ENCODE measurements at places on chromosomes 1 and 21. TPM values are rescaled to one million over a fixed set of nuclear protein-coding genes. Genes with fewer than 3 reads are reported as not detected.

DNA sequence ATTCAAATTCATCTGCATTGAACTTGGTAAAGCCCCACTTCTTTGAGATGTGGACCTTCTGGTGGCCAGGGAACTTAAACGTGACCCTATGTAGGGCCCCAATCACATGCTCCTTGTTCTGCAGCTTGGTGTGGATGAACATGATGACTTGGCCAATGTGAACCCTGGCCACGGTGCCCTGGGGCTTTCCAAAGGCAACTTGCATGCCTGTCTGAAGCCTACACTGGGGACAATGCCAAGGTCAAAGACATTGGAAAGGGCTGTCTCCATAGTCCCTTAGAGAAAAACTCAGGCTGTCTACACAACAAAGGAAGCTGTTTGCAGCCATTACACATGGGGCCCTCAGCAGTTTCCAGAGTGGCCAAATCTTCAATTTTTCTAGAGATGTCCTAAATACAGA, 8.9 kb upstream of the VPS13D start:
- DNase-seq, result no peak

SH3BGRL3 gene
- 94.3 TPM for total RNA-seq

DNA sequence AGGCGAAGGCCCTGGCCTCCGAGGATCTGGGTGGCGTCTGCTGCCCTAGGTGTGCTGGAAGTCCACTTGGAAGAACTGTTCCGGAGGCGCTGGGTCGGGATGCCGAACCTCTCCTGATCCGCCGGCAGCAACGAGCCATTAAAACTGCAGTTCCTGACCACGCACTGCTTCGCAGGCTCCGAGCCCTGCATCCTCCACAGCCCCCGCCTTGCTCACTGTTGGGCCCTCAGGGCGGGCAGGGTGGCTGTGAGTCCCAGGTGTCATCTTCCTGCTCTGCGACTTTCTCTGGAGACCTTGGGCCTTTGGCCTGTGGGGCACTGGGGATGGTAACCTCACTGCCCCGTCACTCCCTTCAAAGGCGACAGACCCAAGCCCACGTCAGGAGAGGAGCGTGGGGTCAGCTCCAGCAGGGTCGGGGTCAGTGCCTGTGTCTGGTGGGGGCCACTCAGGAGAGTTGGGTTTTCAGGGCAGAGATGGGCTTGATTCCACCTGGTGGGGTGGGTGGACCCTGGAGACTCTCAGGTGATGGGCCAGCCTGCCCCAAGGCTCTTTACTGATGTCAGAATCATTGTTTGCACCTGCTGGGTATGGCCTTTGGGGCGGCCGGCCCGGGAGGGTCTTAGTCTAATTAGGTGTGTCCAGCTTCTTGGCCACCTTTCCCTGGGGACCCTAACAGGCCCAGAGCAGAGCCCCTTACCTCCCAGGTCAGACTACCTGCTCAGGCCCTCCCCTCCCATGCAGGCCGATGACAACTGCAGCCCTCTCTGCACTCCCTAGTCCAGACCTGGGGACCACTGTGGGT, 3.1 kb downstream of the PRXL2B start:
- peak; percentile 55 for DNase-seq

DNA sequence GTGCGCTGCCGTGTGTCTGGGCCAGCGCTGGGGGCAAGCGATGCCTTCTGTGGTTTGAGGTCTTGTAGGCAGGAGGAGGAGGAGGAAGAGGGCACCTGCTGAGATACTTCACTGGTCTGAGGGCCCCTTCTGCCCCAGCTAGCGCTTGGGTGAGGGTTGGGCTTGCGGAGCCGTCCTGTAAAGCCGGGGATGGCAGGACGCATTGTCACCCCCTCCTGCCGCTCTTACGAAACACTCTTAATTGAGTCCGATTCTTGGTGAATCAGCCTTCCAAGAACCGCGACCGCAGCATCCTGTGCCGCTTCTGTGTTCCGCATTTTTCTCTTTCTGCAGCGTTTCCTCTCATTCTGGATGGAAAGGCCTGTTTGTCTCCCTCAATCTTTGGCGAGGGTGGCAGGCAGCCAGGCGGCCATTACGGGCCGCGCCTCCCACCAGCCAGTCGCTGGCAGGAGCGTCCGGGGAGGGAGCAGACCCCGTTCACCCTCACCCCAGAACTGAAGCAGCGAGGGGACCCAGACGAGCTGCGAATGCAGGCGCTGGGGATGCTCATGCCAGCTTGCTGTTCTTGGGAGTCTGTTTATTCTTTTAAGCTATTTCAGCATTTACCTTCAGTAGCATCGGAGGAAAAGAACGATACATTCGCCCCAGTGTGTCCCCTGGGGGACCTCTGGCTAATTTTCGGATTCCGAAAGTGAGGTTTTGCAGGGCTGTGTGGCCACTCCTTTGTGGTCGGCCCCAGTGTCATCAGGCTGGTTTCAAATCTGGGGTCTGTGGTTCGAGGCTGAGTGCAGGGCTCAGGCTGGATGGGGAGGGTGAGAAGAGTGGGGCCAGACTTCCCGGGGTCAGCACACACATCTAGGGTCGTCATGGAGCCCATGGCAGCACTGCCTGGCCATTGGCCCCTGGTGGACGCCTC, 62.7 kb downstream of the SKI start:
- peak; percentile 94 for DNase-seq

- DNase-seq, result no peak
These were observed 6.0 kb downstream of the TXNIP start for GRCh38 chr1:145990249-145990855.

FHAD1 gene
- not detected for total RNA-seq

DNA sequence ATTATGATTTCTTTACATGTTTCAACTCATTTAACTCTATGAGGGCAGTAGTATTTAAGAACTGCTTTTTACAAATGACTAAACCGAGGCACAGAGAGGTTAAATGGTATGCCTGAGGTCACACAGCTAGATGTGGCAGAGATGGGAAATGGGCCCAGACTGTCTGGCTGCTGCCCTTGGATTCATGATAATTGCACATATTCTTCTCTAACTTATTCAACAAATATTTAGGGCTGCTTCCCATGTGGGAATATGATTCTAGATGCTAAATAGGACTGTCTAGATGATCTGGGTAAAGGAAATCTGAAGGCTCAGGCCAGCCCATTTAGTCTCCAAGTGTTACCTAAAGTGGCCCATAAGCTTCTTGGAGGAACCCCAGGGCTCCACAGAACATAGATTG, 26.2 kb downstream of the C8A start:
- no peak for DNase-seq

- DNase-seq, result no peak
These were observed 12.5 kb upstream of the ATF3 start for GRCh38 chr1:212595787-212596714.

GJA8 gene
- total RNA-seq, result not detected

DNA sequence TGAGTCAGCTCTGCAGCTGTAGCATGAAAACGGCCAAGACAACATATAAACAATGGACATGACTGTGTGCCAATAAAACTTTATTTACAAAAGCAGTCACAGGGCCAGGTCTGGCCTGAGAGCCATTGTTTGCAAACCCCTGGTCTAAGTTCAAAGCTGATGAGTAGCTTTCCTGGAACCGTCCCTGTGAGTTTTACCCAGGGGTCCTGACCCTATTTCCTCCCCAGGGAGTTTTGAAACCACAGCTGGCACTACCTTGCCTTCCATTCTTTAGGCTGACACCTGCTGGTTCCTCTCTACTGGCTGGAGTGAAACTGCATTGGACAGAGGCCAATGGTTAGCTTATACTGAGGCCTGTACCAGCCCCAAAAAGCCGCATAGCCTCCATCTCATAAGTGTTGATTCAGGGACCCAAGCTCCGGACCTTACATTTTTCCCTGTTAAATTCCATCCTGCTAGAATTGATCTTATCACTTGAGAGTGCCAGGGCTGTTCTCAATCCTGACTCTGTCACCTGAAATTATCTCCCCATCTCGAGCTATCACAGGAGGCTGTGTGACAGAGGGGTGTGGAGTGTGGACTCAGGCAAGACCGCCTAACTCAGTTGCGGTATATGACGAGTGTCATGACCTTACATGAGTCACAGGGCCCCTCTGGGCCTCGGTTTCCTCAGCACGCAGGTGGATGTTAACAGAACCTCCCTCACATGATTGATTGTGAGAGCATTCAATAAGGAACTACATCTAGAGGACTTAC, 343.6 kb downstream of the NPHP4 start:
- DNase-seq, result no peak

MR1 gene
- 17.1 TPM for total RNA-seq

GRCh38 chr1:66298464-66298863, 235.5 kb upstream of the SGIP1 start:
- DNase-seq, result no peak

DNA sequence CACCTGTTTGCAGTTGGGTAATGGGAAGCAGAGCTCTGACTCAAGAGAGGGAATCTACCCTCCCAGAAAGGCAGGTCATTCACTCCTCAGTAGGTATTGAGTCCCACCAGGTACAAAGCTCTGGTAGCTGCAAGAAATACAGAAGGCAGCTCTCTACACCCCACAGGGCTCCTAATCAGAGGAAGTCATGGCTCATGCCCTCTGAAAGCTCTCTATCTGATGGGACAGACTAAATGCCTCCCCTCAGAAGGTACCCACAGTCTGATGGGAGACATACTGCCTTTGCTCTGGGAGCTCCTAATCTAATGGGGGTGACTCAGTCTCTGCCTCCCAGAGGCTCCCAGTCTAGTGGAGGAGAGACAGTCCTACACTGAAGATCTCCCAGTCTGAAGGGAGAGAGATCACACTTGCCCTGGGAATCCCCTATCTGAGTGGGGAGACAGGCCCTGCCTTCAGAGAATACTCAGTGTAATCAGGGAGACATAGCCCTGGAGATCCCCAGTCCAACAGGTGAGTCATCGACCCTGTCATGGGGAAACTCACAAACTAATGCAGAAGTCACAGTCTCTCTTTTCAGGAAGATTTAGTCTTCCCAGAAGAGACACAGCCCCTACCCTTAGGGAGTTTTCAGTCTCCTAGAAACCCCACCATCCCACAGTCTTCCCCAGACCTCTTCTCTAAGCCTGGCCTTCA, 23.7 kb downstream of the CAMK1G start:
- no peak for DNase-seq

AK5 gene
- 2.1 TPM for total RNA-seq

DNA sequence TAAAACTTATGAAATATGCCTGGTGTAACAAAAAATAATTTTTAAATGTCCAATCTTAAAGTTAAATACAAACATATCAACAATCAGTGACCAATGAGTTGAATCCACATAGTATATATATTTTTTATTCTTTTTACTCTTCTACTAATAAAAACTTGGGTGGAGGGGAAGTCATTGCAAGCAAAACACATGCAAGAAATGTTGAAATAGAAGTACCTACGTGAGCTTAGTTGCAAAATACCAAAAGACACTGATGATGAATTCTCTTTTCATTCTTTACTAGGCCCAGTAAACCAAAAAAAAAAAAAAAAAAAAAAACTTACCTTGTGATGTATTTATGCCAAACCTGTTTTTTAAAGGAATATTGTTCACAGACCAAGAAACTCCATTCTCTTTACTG, 26.4 kb upstream of the PLA2G4A start:
- no peak for DNase-seq

GCSAML gene
- total RNA-seq, result not detected

DNA sequence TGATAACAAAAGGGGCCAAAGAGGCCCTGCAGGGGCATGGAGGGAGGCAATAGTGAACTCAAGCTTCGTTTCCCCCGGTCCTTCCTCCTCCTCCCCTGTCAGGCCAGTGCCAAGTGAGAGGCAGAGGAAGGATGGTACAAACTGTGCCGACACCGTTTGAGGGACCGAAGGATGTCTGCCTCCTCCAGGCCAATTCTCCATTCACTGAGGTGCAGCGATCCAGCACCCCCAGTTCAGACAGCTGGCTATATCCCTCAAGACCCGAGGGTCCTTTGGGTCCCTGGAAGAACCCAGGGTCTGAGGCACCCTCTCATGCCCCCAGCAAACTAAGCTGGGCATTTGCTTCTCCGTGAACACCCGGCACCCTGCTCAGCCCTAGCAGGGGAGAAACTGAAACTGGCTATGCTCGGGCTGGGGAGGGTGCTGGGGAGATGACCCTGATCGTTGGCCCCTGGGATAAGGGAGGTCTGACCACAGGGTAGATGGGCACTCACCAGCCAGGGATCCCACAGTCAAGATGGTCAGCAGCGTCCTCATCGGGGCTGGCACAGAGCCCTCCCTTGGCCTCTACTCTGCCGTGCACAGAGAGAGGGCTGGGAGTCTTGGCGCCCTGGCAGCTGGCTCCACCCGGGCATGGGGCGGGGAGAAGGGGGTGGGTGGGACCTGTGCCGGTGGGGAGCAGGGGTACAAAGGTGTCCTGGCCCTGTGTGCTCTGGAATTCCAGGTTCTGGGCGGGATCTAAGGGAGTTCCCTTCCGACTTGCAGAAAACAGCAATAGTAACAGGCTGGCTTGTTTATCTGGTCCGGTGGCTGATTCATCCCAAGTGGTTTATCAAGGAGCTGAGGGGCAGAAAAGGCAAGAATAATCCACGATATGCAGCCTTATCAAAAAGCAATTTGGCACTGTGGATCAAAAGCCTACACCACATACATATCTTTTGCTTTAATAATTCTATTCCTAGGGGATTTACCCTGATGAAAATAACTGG, at the start of gene IL22RA1:
Gene IL22RA1, minus strand, starts transcription at position 595 of the 989 bp plus-strand sequence. Its CDS starts 58 bp downstream, at position 537.
- DNase-seq, result no peak

EFNA3 gene
- 28.8 TPM for total RNA-seq

GRCh38 chr1:75135573-75136194, 1.5 kb downstream of the LHX8 start:
- DNase-seq, result no peak

TFF3 gene
- not detected for total RNA-seq

- DNase-seq, result no peak
These were observed 20.9 kb downstream of the TTLL7 start for GRCh38 chr1:83978056-83978455.

- DNase-seq, result no peak
These were observed 802 bp downstream of the CYP4X1 start for GRCh38 chr1:47024141-47024801.

PROK1 gene
- 4.2 TPM for total RNA-seq

DNA sequence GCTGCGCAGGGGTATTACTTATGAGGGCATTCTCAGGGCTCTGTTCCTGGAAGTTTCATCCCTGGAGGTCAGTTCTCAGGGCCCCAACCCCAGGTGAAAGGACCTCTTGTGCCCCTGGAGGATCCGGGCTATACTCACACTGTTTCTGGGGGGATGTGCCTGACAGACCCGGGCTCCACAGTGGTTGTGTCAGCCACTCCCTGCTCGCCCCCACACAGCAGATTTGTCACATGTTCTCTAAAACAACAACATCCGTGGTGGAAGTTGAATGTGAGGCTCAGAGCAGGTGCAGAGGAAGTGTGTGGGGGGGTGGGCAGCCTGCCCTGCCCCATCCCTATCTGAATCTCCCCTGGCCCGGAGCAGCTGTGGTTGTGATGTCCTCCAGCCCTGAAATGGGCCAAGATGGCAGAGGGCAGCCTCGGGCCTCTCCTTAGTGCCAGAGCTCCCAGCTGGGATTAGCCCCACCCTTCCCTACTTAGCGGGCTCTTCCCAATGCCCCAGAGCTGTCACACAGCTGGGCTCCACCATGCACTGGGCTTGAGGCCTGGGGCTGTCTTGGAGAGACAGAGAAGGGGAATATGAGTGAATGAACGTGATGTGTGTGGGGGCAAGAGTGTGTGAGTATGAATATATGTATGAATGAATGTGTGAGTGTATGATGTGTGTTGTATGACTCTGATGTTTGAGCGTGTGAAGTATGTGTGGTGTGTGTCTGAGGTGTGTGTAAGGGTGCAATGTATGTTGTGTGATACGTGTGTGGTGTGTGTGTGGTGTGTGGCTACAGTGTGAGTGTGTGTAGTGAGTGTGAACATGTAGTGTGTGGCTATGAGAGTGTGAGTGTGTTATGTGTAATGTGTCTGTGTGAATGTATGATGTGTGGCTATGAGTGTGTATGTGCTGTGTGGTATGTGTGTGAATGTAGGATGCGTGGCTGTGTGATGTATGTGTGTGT, 1.5 kb upstream of the FCMR start:
- DNase-seq, result no peak

KCNT2 gene
- total RNA-seq, result 0.34 TPM

GRCh38 chr1:55775007-55775406, 559.8 kb upstream of the USP24 start:
- no peak for DNase-seq
